ENCODE measurements at places on chromosomes 12 and 14. TPM values are rescaled to one million over a fixed set of nuclear protein-coding genes. Genes with fewer than 3 reads are reported as not detected.

POTEG gene
- total RNA-seq: not detected

TAS2R9 gene
- total RNA-seq: not detected

C12orf54 gene
- not detected for total RNA-seq

LTA4H gene
- total RNA-seq: 61.6 TPM

FGF6 gene
- total RNA-seq: not detected

ANKRD33 gene
- not detected for total RNA-seq

SLC6A15 gene
- not detected for total RNA-seq

TMEM63C gene
- 0.79 TPM for total RNA-seq

C14orf180 gene
- total RNA-seq: not detected

SAMD4A gene
- total RNA-seq: 1.3 TPM

OR10A7 gene
- total RNA-seq: not detected

CEBPE gene
- 0.44 TPM for total RNA-seq

Data from T-cell (primary cell).